ENCODE measurements at places on chromosomes 16 and 17.

GRCh38 chr17:43827596-43827995, 5.3 kb downstream of the MPP3 start:
- no peak for DNase-seq

DNA sequence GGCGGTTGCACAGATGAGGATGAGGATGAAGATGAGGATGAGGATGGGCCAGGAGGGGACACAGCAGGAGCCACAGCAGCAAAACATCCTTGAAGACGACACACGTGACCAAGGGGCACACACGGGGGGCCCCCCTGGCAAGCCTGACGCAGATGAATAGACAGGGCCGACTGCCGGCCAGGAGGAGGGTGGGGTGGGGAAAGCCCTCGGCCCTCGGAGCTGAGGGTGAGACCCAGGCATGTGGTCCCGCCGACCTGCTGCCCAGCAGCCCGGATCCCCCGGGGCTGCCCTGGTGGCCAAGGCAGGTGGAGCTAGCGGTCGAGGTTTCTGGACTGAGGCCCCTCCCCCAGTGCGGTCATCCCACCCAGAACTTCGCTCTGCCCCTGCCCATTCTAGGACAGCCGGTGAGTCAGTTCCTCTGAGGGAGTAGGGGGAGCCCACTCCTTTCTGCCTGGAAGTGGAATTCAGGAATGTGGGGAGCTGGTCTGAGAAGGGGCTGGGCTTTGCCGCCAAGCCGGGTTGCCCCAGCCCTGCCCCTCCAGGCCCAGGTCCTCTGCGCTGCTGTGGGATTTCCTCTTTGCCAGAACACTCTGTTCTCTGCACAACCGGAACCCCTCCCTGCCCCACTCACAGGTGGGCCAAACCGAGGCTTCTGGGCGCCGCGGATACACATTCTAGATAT, 9.9 kb downstream of the CYGB start:
- DNase-seq = peak; percentile 66

GRCh38 chr16:17252064-17252463, 218.7 kb downstream of the XYLT1 start:
- DNase-seq = no peak

DNA sequence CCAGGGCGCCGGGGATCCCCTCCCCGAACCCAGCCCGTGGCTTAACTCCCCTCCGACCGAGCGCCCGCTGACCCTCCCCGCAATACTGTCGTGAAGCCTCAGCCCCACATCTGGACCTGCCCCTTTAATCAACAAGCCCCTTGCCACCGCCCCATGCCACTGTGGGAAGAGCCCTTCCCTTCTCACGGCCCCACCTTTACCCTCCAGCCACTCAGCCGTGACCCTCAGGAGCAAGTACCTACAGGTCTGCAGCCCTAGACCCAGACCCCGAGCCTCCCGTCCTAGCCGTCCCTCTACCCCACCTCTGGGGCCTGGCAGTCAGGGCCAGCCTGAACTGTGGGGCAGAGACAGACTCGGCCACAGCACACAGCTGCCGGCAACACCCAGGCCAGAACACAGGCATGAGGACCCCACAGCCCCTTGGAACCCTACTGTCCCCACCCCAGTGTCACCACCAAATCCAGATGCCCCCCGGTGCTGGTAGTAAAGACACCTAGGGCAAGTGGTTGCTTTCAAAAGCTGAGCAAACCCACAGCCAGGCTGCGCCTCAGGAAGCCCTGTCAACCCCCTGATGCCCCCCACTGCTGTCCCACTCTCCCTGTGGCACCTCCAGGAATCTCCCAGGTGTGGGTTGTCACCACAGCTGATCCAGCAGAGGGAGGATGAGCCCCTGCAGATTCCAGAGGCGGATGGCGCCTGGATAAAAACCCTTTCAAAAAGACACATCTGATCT, 1.4 kb downstream of the NXPH3 start:
- DNase-seq = no peak

DNA sequence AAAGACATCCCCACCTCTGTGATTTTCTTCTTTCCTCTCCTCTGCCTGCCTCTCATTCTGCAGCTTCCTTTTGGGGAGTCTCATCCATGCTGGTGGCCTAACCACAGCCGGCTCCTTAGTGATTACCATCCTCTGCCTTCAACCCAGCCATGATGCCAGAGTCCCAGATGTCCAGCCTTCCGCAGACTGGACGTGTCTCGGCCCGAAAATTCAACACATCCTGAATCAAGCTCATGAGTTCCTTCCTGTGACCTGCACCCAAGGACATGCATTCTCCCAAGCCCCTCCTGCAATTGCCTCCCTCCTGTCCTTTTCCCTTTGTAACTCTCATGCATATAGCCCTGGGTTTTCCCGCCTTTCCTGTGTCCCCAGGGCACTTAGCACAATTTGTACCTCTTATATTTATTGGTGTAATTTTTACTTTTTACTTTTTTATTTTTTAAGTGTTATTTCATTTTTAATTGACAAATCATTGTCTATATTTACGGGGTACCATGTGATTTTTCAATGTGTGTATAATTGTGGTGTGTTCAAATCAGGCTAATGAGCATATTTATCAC, 1.2 kb upstream of the SLC13A5 start:
- DNase-seq = no peak

GRCh38 chr16:72142476-72142875, 29.5 kb downstream of the PMFBP1 start:
- no peak for DNase-seq

DNA sequence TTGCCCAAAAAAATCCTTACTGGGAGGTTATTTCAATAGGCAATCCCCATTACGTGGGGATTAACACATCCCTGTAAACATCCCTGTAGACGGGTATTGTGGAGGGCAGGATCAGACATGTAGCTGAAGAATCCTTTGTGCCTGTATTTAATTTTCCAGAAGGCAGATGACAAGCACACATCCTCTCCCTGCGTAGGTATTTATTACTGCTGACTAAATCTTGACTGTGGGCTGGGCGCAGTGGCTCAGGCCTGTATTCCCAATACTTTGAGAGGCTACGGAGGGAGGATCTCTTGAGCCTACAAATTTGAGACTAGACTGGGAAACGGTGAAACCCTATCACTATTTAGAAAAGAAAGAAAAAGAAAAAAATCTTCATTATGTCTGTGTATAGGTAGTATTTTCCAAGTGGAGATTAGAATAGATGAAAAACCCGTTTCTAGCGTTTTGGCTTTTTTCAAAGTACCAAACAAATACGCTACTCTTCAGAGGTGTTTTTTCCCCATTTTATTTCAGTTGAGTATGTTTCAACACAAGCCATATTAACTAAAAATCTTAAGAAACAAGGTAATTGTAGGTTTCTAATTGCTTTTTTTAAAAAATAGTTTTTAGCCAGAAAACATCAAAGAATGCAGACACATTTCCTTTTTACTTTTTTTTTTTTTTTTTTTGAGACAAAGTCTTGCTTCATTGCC, 1.5 kb upstream of the MARF1 start:
- DNase-seq = no peak

DNA sequence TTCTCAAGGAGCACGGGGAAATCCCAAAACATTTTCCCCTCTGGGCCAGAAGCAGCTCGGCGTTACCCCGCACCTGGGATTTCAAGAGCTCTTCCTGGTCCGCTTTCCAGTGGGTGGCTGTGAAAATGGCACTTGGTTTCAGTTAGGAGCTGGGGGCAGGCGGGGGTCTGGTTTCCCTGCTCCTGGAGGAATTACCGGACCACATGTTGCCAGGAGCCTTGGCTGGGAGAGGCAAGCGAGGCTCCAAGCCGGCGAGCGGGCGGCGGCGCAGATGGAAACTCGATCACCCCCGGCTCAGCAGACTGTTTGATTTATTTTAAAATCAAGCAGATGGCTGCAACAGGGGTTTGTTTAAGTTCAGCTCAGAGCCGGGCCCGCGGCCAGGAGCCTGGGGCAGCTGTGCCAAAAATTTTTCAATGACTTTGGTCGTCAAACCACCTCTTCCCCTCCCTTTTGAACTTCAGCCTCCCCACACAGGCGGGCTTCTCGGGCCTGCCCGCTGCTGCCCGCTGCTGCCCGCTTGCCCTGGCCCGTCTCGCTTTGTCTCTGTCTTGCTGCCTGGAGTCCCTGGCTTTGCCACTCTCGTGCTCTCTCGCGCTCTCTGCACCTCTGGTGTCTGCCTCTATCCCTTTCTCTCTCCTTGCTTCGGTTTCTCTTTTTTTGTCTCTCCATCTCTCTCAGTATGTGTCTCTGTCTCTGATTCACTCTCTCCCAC, 108.0 kb upstream of the CIBAR2 start:
- no peak for DNase-seq

All from activated naive CD4-positive, alpha-beta T cell treated with anti-CD3 and anti-CD28 coated beads, Interleukin-2, amount 10 ng/mL, durations not matched to agents 7 days and 5 days (primary cell).